ENCODE measurements at places on chromosomes 13 and 19.

DNA sequence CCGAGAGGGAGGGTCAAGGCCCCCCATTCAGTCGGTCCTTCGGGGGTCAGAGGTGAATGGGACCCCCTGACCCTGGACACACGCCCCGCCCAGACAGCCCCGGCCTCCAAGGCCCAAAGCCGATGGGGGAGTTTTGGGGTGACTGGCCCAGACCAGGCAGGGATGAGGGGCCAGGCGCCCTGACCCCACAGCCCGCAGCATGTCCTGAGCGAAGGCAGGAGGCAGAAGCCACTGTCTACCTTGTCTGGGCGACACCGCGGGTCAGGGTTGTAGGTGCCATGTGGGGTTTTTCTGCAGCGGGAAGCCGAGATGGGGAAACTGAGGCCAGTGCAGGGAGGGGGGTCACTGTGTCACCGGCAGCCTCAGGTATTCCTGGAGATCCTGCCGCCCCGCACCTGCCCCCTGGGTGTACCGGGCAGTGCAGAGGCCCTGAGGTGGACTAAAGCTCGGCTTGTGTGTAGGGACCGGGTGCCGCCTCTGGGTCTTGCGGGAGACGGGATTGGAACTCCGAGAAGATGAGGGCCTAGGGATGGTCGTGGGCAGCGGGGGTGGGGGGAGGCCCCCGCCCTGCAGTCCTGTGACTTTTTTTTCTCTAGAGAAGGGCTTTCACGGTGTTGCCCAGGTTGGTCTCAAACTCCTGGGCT, 8.5 kb downstream of the ARID3A start:
- DNase-seq = no peak

- no peak for DNase-seq
Observed at GRCh38 chr13:98482476-98483444, 94.1 kb downstream of the STK24 start.

GRCh38 chr13:73717632-73718031, 416.6 kb downstream of the KLF12 start:
- no peak for DNase-seq

GRCh38 chr19:51224163-51224641, 678 bp upstream of the CD33 start:
- DNase-seq = no peak

All from GM04503 (cell line).